ENCODE measurements at places on chromosomes 2 and 18. TPM values are rescaled to one million over a fixed set of nuclear protein-coding genes. Genes with fewer than 3 reads are reported as not detected.

The HRH4 gene
- total RNA-seq = under 0.01 TPM

The SERPINE2 gene
- total RNA-seq = 658 TPM

The IL36B gene
- total RNA-seq = not detected

The ARHGAP25 gene
- 0.29 TPM for total RNA-seq

DNA sequence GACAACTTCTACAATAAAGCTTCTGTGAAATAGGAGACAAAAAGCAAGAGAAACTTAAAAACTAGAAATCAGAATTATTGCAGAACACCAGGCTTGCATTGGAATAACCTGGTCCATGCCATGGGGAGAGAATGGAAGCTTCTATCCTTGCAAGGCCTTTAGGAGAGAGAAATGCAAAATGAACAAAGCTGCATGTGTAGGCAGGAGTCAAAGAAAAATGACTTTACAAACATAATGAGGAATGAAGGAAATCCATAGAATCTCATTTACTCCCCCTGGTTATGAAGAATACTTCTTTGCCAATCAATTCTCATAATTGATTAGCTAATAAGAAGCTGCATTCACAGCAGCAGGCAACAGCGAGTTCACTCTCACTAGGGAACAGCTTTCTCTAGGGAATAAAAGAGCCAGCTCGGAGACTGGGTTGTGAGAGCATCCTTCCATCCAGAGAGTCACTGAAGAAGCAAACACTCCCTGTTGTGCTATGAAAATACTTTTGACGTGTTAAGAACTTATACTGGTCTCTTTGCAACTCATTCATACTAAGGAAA is 235.9 kb upstream of the LRATD1 start:
- H3K27ac ChIP-seq = no peak overlapping the region
- DNase-seq = no peak
- no peaks in the 10 kb centered on the region for H3K36me3 ChIP-seq

DNA sequence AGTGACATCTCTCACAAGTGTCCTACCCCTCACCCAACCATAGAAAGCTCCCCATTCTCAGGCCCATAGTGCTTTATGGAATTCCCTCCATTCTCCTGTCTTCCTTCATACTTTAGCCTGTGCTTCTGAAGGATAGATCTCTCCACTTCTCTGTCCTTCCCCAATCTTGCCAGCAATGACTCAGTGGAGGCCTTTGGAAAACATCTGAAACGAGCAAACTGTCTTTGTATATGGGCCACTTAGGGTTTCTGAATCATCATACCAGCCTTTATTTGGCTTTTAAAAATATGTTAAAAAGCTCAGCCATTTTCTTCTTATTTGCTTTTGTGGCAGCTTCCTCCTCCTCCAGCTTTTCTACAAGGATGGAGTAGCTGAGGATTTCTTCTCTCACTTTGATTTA is 65.6 kb upstream of the ZNF385B start:
- no peaks in the 10 kb centered on the region for H3K36me3 ChIP-seq
- H3K4me3 ChIP-seq = no peak overlapping the region
- no peak for DNase-seq
- H3K27me3 ChIP-seq = no peaks in the 10 kb centered on the region
- H3K27ac ChIP-seq = no peak overlapping the region

DNA sequence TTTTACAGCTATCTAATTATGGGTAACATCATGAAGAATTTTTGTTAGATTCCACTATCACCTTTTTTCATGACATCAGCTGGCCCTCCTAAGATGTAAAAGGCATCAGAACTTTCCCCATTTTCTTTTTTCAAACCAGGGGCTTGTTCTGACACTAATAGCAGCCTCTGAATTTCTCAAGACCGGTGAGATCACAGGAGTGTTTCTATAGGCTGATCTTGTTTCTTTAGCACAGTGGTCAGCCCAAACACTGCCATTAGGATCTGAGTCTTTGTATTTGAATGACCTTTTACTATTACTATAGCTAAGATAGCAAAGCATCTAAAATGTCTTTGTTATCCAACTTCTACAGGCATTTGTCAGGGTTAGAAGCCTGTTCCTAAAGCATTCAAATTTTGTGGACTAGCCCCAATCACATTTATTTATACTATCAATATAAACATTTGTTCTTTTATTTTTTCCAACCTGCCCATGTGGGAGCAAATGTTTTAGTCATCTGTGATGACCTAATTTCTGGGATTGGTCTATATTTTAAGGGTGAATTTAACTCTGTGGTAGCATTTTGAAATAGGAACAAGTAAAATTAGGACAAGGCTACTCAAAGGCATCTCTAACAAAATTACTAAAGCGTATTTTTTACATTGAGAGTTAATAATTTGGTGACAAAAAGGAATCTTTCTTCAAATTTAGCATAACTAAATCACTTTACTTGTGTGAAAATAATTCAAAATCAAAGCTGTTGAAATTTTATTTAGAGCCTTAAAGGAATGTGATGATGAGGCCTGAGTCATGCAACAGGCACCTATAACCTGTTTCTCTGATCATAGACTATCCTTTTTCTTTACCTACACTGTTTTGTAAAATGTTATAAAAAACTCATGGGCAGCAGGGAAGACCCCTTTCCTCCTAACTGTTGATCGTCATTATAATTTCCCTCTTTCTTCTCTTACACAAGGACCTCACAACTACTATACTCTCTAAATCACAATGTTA is 39.3 kb downstream of the ZAP70 start:
- no peaks in the 10 kb centered on the region for H3K27me3 ChIP-seq
- peaks cover 10% of the 10 kb centered on the region for H3K4me1 ChIP-seq
- H3K27ac ChIP-seq = no peak overlapping the region
- DNase-seq = peak; percentile 75
- no peak overlapping the region for H3K4me3 ChIP-seq
- H3K36me3 ChIP-seq = peaks cover 7% of the 10 kb centered on the region

- H3K4me3 ChIP-seq = peak overlapping the region; percentile 59
- H3K36me3 ChIP-seq = no peaks in the 10 kb centered on the region
- H3K27ac ChIP-seq = peak overlapping the region; percentile 66
- H3K4me1 ChIP-seq = peaks cover 8% of the 10 kb centered on the region
- DNase-seq = peak; percentile 79
Observed at GRCh38 chr18:67417864-67418523, 98.5 kb downstream of the DSEL start.

DNA sequence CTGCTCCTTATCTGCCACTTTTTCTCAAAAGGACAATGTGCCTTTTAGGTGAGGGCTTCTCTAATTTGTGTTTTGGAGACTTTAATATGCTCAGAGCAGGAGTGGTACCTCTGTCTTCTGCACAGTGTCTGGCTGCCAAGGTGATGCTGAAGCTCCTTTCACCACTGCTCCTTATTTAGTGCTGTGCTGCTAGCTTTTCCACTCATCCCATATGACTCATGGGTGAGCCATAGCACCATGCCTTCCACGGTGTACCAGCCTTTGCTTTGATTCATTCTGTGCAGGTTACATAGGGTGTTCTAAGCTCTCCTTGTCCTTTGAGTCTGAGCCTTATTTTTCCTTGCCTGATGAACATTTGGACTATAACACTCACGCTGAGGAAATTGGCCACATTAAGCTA is 202.4 kb downstream of the ARL6IP6 start:
- peak; percentile 0 for DNase-seq
- no peaks in the 10 kb centered on the region for H3K4me1 ChIP-seq
- no peak overlapping the region for H3K27ac ChIP-seq
- H3K27me3 ChIP-seq = no peaks in the 10 kb centered on the region
